ENCODE measurements at places on chromosomes 6 and 20.

- DNase-seq: no peak
Measured at GRCh38 chr20:21518292-21518991, 4.6 kb upstream of the NKX2-2 start.

- DNase-seq: no peak
Measured at GRCh38 chr20:33653218-33653899, 8.8 kb upstream of the C20orf144 start.

DNA sequence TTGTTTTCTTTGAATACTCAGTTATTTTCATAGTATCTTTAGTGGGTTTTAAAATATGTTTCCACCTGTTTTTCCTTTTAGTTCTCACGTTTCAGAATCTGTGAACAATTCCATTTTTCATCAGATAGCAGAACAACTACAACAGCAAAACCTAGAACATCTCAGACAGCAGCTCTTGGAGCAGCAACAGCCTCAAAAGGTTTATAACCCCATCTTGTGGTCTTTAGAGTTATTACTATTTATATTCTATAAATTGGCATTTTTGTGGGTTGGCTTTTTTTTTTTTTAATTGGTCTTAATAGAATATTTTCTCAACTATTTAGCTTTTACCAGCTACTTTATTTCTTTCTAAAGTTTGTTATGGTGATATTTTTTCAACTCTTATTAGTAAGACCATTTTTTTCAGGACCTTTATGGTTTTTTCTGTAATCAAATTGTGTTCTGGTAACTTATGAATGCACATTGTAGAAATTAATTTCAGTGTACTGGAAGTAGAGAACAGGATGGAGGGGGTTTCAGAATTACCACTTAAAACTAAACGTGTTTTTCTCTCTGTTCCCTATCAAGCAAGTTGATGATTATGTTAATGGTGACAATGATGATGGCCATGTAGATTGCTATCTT is 72.2 kb downstream of the SCAF8 start:
- no peak for DNase-seq

- DNase-seq: no peak
Measured at GRCh38 chr20:54158856-54159418, 14.8 kb downstream of the CYP24A1 start.

DNA sequence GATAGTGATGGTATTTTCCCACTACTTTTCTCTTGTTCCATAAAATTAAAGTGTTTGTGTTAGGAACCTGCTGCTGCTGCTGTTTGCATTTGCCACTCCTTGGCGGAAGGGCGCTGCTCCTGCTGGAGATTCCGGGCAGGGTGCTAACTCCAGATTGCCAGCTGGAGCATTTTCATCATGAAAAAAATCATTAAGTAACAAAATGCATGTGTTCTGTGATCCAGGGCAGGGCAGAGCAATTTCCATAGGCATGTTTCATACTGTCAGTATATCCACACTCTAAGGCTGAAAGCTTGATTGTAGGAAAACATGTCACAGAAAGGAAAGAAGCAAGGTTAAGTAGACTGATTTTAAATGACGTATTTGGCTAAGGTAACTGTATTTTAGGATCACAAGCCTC is 24.0 kb downstream of the PBOV1 start:
- no peak for DNase-seq

DNA sequence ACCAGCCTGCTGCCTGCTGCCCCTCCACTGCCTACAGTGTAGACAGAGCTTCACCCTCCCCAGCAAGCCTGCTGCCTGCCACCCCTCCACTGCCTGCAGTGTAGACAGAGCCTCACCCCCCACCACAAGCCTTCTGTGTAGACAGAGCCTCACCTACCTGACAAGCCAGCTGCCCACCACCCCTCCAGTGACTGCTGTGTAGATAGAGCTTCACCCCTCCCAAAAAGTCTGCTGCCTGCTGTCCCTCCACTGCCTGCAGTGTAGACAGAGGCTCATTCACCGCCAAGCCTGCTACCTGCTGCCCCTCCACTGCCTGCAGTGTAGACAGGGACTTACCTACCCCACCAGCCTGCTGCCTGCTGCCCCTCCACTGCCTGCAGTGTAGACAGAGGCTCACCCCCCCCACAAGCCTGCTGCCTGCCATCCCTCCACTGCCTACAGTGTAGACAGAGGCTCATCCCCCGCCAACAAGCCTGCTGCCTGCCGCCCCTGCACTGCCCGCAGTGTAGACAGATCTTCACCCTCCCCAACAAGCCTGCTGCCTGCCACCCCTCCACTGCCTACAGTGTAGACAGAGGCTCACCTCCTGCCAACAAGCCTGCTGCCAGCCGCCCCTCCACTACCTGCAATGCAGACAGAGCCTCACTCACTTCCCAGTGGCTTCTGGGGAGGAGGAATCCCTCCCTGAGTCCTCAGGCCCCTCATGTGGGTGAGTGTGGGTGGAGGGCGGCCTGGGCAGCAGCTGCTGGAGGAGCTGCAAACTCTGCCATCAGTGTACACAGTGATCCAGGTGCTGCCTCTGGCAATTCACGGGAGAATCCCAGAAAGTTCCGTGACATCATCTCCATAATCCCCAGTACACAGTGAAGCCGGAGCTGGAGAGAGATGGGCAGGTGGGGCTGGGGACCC is 140.9 kb downstream of the DLL1 start:
- no peak for DNase-seq

GRCh38 chr6:29850011-29850553 is 22.5 kb downstream of the HLA-G start:
- no peak for DNase-seq

DNA sequence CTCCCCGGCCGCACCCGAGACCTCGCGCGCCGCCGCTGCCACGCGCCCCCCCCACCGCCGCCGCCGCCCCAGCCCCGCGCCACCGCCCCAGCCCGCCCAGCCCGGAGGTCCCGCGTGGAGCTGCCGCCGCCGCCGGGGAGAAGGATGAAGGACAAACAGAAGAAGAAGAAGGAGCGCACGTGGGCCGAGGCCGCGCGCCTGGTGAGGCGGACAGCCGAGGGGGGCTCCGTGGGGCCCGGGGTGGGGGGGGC is 426 bp downstream of the ASXL1 start:
- no peak for DNase-seq

DNA sequence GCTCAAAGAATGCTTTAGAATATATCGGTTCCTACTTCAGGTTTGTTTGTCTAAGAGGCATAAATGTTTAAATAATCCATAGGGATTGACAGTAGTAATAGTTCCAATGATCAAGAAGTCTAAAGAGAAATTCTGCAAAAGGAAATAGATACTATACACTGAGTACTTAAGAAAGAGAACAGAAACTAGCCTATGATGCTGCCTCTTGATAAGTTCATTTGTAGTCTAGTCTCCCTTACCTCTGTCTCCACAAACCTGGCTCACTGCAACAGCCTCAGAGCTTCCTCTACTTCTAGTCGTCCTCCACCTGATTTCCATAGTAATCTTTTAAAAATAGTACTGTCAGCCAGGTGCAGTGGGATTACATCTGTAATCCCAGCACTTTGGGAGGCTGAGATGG is 511.8 kb downstream of the LMBRD1 start:
- no peak for DNase-seq

DNA sequence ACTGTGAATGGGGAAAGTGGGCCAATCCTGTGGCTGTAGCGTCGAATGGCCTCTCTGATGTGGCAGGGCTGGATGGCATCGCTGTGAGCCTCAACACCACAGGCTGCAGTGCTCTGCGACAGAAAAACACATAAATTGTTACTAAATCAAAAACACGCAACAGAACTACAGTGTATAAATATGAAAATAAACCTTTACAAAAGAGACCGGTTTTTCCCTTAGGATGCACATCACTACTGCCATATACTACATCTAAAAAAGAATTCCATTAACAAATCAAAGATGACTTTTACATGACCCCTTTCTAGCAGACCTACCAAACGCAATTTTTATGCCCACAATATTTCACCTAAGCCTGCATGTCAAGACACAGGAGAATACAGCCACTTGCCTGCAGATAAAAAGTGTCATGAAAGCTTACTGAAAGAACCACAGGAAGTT is 395.5 kb upstream of the RUNX2 start:
- peak; percentile 11 for DNase-seq

GRCh38 chr6:111800821-111801220 is 72.4 kb downstream of the FYN start:
- no peak for DNase-seq

GRCh38 chr6:1726341-1726768 is 116.6 kb downstream of the FOXC1 start:
- no peak for DNase-seq

DNA sequence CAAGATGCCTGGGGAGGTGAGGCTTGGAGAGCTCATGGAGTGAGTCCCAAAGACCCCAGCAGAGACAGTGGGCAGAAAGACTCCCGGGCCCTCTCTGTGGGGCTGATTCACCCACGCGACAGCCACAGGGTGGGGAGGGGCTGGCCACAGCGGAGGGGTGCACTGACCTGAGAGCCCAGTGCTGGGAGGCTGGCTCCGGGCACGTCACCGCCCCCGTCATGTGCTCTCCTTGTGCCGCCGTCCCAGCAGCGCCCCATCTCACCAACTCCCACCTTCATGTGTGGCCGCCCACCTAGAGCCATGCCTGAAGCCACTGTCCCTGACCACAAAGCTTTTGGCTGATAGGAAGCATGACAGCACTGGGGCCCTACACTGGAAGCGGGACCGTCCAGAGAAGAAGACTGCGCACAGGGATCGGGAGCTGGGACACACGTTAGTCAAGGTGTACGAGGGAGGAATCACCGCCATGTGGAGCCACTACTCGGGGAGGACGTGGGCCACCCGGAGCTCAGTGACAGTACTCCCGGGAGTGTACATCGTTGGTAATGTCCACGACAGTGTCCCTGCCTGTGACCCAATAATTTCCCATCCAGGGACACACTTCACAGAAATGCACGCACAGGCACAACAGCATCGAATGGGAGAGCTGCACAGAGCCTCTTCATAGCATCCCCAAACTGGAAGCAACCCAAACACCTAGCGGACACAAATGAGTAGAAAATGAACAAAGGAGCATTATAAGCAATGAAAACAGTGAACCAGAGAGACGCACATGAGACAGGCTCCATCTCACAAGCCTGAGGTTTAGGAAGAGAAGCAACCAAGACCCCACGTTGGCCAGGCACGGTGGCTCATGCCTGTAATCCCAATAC is 28.4 kb upstream of the FOXC1 start:
- no peak for DNase-seq

- DNase-seq: peak; percentile 58
Measured at GRCh38 chr20:17898548-17898994, 70.0 kb downstream of the SNX5 start.

- no peak for DNase-seq
Measured at GRCh38 chr6:55955684-55956083, 80.3 kb upstream of the BMP5 start.

DNA sequence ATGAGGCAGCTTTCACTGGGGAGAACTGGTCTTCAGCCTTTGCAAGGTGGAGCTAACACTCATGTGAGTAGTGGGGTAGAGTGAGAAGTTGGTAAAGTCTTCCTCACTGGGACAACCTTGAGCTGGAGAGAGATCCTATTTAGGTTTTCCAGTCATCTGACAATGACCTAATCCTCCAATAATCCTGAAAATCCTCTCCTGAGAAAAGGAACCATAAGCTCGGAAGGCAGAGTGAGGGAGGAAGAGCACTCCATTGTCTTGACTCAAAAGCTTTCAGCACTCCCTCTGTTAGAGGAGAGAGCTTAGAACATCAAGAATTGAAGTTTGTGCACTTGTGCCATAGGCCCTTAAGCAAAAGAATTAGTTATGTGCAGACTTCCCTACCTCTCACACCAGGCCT is 77.8 kb downstream of the TRAM2 start:
- no peak for DNase-seq

- no peak for DNase-seq
Measured at GRCh38 chr6:167122041-167122826, 662 bp upstream of the CCR6 start.

DNA sequence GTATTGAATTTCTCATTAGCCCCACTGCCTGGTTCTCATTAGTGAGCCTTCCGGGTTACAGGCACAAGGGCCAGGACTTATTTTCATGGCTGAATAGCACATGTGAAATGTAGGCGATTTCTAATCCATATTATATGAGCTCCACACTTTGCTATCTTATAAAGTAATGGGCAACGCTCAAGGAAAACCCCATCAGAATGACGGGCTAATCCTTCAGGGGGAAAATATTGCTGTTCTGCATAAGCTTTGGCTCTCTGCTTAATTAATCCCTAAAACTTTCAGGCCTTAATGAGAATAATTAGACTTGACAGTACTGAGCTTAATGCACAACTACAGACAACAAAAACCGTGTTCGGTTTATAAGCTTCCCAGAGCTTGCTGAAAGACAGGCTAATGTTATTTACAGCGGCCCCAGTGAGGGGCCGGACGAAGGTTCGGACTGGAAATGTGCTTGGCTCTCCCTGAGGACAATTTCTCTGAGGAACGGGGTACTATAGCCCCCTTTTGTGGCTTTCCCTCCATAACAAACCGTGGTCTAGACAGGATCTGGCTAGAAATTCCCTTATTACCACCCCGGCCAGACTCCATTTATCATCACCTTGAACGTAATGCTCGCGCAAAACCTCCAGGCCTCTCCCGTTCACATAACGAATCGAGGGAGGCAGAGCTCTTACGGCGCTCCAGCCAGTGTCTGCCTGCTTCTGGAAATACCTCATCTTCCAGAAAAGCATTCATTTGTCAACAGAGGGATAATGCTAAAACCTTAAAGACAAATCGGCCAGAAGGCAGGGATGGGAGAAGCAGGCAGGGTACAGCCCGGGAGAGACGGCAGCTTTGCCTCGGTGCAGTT is 164.5 kb downstream of the CD83 start:
- DNase-seq: no peak

DNA sequence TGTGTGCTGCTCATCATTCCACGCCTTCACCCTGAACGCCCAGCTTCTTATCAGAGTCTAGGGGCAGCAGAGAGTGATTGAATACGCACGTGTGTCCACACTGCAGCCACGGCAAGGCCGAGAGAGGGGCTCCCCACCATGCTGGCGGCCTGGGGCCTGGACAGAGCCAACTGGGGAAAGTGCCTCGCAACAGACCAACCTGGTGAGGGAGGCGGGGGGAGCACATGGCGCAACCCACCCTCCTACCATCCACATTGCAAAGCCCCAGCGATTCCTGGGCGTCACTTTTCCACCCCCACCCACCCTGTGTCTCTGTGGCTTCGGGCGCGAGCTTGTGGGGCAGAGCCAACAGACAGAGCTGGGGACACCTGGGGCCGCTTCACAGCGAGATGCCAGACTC is 66.4 kb upstream of the DUSP22 start:
- no peak for DNase-seq

DNA sequence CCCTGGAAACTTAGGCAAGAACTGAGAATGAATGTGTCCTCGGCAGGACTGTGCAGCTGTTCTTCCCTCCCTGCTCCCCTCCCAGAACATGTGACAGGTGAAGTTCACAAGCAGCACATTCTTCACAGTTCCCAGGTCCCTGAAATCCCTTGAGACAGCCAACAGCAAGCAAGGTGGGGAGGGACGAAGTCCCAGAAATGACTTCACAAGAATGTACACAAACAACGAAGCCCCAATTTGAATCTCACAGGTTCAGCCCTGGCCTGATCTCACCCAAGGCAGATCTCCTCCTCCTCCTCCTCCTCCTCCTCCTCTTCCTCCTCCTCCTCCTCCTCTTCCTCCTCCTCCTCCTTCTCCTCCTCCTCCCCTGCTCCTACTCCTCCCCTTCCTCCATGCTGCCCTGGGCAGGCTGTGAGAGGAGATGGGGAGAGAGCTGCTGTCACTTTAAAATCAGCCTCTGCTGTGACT is 32.4 kb downstream of the WRNIP1 start:
- no peak for DNase-seq
